ENCODE measurements at places on chromosomes 7 and 10. TPM values are rescaled to one million over a fixed set of nuclear protein-coding genes. Genes with fewer than 3 reads are reported as not detected.
A peak's percentile ranks its signal among the peaks of the same experiment; 100 is the strongest.

DNA sequence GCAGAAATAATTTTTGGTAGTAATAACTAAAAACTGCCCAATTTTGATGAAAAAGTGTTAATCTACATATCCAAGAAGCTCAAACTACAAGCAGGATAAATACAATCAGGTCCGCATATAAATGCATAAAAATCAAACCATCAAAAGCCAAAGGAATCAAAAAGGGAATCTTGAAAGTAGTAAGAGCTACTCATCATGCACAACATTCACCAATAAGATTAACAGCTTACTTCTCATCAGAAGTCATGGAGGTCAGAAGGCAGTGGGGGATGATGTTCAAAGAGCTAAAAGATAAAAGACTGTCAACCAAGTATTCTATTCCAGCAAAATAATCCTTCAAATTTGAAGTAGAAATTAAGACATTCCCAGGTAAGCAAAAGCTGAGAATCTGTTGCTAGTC, 76.4 kb downstream of the CRPPA start:
- no peak for DNase-seq

DNA sequence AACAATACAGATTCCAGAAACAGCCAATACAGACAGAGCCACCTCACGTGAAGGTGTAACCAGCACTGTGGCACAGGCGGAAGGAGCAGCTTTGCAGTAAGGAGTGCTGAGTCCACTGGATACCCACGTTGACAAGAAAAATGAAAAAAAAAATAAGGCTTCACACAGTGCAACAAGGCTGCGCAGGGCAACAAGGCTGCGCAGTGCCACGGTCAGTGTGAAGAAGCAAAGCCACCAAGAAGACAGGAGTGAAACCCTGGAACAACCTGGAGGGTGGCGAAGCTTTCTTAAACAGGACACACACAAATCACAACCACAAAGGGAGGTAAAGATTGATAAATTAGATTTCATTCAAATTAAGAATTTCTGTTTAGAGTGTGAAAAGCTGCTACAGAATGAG, 204.0 kb downstream of the MAD1L1 start:
- DNase-seq = no peak

GRCh38 chr10:32104622-32105509, 48.6 kb upstream of the KIF5B start:
- DNase-seq = no peak

GRCh38 chr10:28677888-28678686, 766 bp downstream of the BAMBI start:
- DNase-seq = peak; percentile 36

GRCh38 chr10:12707461-12708185, 293.9 kb downstream of the CCDC3 start:
- peak; percentile 29 for DNase-seq

DNA sequence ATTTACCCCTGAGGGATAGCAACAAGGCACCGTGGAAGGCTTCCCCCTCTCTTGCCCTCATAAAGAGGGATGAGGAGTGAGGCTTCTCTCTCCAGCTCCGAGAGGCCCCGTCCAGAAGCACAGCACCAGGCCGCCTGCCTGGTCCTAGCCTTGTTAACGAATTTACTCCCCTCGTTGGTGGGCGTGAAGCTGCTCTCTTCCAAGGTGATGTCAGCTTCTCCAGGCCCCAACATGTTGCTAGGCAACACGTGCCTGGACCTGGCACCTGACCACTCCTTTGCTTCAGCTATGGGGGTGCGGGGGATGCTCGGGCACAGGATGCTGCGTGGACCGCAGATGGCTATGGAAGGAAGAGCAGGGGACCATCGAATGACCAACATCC, 135.2 kb upstream of the MGMT start:
- no peak for DNase-seq

- no peak for DNase-seq
Measured at GRCh38 chr10:112763916-112764520, 186.0 kb upstream of the TCF7L2 start.

- peak; percentile 66 for DNase-seq
Measured at GRCh38 chr10:129958629-129959543, 5.2 kb downstream of the EBF3 start.

DNA sequence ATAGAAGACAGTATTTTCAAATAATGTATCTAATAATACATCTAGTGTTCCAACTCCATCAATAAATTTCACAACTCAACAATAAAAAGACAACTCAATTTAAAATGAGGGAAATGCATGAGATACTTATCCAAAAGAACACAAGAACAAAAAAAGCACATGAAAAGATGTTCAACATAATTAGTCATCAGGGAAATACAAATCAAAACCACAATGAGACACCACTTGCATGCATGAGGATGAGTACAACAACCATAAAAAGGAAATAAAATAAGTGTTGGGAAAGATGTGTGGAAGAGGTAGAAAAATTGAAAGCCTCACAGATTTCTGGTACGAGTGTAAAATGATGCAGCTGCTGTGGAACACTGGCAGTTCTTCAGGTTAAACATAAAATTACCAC, 111.6 kb upstream of the PTPRZ1 start:
- no peak for DNase-seq

DNA sequence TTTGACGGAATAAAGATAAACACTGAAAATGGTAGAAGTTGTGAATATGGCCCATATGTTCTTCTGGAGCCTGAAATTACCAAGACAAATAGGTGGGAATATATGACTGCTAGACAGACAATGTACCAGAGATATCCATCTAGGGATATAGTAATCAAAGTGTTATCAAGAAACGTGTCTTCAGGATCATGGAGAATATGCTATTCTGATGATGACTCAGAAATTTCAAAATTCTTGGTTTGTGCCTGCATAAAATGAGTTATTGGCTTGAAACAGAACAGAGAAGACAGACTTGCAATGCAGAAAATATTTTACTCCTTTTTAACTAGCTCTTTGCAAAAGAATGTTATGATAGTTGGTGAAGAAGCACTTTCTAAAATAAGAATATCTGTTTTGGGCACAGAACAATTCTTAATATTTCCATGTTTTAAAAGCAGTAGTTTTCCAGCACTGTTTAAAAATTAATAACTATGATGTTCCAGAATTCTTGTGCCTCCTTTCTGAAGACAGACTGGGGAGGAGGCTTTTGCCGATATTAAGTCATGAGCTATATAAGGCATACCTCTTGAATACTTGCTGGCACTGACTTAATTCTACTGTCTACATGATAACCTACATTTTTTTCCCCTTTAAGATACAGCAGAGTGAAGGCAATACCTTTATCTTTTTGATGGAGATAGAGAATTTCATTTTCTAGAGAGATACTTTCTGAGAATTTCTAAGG, 34.4 kb upstream of the CABCOCO1 start:
- DNase-seq = no peak

GRCh38 chr10:118300320-118300719, 41.8 kb downstream of the FAM204A start:
- DNase-seq = no peak

DNA sequence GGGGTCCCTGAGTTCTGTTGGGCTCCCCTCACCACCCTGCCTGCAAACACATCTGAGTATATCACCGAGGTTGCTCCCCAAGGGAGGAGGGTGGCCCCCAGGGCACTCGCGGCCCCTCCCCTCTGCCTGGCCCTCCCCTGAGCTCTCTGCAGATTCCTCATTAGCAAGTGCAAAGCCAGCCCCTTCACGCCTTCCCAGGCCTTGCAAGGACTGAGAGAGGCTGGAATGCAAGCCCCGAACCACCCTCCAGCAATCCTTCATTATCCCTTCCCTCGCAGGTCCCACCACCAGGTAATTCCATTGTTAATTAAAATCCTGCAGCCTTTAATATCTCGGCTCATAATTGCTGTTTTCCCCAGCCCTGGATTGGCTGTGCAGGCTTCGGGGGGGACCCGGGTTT, 35.3 kb upstream of the MYL10 start:
- peak; percentile 15 for DNase-seq

DNA sequence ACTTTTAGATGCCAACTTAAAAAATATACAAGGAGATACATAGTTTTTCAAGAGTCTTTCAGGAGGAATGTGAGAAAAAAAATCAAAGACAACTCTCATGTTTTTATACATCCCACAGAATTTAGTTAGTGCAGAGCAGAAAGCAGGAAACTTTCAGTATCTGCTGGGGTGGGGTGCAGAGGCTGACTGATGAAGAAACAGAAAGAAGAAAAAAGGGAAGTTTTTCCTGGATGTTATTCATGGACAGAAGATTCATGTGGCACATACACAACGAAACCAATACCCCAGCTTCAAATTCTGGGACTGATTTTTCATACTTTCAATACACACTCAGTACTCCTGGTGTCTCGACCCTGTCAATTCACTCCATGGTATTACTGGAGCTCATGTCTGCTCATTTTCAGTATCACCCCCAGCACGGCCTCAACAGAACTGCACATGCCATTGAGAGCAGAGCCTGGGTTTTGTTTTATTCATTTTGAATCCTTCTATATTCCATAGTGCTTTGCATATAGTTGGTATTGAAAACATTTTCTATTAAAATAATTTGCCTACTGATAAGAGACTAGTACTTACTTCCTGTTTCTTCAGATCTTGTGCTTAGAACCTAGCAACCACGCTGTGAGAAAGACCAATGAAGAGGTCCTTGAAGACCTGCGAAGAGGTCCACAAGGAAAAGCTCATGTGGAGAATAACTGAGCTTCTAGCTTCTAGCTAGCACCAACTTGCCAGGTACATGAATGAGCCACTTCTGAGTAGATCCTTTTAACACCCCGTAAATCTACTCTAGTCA, 49.0 kb downstream of the NDUFB2 start:
- no peak for DNase-seq

- DNase-seq = no peak
Measured at GRCh38 chr7:119935418-119936025, 337.5 kb upstream of the KCND2 start.

DNA sequence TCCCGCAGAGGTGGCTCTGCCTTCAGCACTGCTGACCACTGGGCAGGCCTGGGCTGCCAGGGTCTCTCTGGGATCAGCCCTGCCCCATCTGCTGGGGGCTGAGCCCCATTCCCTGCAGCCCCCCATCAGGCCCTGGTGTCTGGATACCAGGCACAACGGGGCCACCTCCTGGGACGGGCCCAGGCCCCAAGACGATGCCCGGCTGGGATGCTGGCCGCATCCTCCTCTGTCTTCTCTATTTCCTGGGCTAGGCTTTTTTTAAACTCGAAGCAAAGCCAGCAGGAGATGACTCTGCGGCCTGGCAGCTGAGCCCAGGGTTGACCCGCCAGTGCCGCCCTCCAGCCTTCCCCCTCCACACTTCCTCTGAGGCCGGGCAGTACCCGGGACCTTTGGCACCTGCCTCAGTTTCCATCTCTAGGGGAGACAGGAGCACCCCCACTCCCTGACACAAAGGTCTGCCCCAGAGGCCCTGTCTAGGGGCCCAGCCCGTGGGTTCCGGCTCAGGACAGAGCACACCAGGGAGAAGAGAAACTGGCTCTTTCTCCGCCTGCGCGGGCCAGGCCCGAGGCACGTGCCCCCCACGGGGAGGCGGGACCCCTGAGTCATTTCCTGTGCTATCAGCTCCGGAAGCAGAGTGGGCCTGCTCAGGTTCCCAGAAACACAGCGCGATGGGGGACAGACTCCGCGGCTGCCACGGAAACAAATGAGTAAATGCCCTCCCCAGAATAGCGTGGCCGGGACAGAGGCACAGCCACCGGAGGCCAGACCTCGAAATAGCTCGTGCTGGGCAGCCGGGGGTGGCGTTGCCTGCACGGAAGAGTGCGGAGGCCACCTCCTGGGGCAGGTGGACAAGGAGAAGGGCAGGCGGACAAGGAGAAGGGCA, 84.6 kb upstream of the PDGFA start:
- peak; percentile 87 for DNase-seq

DNA sequence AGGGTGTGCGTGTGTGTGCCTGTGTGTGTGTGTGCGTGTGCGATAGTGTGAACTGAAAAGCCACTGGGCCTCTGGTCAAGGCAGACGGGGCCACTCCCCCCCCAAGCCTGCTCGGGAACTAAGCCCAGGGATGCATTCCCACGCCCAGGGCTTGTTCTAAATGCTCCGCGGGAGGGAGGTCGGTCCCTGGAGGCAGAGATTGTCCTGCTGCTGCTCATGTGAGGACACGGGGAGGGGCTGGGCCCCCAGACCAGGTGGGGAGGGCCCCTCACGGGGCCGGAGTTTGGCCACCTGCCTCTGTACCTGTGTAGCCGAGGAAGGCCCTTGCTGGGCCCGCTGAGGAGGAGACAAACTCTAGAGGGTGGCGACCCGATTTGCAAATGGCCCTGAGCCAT, 93.9 kb downstream of the PDGFA start:
- DNase-seq = peak; percentile 23

CLEC5A gene
- total RNA-seq = 0.33 TPM

MSS51 gene
- 2.1 TPM for total RNA-seq

CHST3 gene
- 19.8 TPM for total RNA-seq

UPK3BL2 gene
- 6.2 TPM for total RNA-seq

OR2A7 gene
- 1.4 TPM for total RNA-seq

WDR11 gene
- 16.8 TPM for total RNA-seq

UPK3B gene
- 0.48 TPM for total RNA-seq

TSPAN12 gene
- 59.3 TPM for total RNA-seq

IL2RA gene
- total RNA-seq = 1.3 TPM

COL1A2 gene
- 237 TPM for total RNA-seq
